ENCODE measurements at places on chromosomes 16 and 17.

DNA sequence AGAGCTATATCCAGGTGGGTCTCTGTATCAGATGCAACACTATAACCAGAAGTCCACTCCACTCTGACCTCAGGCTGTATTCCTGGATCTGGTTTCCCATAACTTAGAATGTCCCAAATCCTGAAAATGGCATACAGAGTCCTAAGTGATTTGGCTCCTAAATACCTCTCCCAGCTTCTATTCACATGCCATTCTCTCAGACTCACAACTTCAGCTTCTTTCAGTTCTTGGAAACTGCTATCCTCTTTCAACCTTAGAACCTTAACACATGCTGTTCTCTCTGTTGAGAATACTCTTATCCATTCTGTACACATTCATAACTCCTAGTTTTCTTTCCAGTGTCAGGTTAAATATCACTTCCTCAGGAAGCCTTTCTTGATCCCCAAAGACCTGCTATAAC, 132.0 kb downstream of the BRIP1 start:
- H3K36me3 ChIP-seq: no peaks in the 10 kb centered on the region
- no peak overlapping the region for H3K4me3 ChIP-seq
- no peak overlapping the region for H3K27ac ChIP-seq
- no peak for DNase-seq

DNA sequence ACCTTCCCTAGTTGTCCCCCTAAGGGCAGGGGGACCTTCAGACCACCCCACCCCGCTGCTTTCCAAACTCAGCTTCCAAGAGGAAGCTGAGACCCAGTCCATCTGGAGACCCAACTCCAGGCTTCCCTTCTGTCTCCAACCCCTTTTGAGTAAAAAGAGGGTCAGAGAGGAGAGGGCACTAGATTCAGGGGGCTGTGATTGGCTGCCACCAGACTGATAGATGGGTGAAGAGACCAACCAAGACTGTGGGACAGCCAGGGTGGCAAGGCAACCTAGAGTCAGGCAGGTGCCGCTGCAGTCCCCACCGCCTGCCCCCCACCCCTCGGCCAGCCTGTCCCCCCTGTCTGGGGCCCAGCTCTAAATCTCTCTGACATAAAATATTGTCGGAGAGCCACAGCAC, 92.5 kb downstream of the SDK2 start:
- no peaks in the 10 kb centered on the region for H3K4me1 ChIP-seq
- H3K27me3 ChIP-seq: peaks cover 4% of the 10 kb centered on the region
- no peak for DNase-seq
- H3K4me3 ChIP-seq: no peak overlapping the region
- H3K27ac ChIP-seq: no peak overlapping the region

DNA sequence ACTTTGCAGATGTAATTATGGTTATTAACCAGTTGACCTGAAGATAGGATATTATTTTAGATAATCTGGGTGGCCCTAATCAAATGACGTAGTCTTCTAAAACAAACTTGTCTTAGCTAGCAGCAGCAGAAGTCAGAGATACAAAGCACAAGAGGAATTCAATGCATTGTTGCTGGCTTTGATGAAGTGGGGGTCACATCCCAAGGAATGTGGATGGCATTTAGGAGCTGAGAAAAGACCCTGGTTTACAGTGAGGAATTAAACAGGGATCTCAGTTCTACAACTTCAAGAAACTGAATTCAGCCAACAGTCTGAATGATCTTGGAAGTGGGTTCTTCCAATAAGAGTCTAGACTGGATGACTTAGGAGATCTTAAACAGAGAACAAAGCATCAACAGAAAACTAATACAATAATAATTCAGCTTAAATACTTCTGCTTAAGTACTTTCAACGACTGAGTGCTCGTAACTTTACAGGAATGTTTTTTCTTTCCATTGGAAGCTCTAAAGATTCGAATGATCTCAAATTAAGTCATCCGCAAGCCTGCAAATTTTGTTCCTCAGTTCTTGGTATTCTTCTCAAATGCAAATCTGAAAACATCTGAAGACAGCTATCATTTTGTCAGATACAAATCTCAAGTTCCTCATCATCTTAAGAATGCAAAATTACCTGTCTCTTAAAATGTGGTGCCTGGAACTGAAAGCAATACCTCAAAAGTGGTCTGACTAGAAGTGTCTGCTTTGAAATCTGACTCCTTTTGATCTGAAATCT, 3.3 kb downstream of the C16orf46 start:
- no peaks in the 10 kb centered on the region for H3K36me3 ChIP-seq
- H3K27ac ChIP-seq: no peak overlapping the region
- H3K27me3 ChIP-seq: no peaks in the 10 kb centered on the region
- no peak for DNase-seq
- no peak overlapping the region for H3K4me3 ChIP-seq

- no peak overlapping the region for H3K27ac ChIP-seq
- DNase-seq: no peak
- H3K4me3 ChIP-seq: no peak overlapping the region
- H3K27me3 ChIP-seq: no peaks in the 10 kb centered on the region
These were observed 441.9 kb downstream of the SOX9 start for GRCh38 chr17:72562615-72563188.

GRCh38 chr16:64196444-64196843, 925.4 kb downstream of the CDH11 start:
- no peak overlapping the region for H3K27ac ChIP-seq
- H3K4me1 ChIP-seq: no peaks in the 10 kb centered on the region
- no peaks in the 10 kb centered on the region for H3K27me3 ChIP-seq

DNA sequence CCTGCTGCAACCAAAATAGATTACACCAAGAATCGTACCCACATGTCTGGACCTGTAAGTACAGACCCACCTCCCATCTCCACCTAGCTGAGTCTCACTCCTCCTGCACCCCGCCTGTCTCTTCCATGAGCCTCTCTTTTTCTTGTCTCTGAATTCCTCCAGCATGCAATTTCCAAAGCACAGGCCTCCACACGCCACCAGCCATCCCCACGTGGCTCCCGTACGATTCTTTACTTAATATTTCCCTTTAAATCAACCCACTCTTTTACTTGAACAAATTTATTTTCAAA, 1.2 kb downstream of the RPH3AL start:
- DNase-seq: no peak
- no peaks in the 10 kb centered on the region for H3K36me3 ChIP-seq
- H3K27me3 ChIP-seq: no peaks in the 10 kb centered on the region
- H3K27ac ChIP-seq: peak overlapping the region; percentile 92
- no peak overlapping the region for H3K4me3 ChIP-seq
- H3K4me1 ChIP-seq: peaks cover 54% of the 10 kb centered on the region

- H3K36me3 ChIP-seq: no peaks in the 10 kb centered on the region
- H3K4me1 ChIP-seq: no peaks in the 10 kb centered on the region
- no peak for DNase-seq
- no peak overlapping the region for H3K4me3 ChIP-seq
These were observed 38.3 kb downstream of the SCPEP1 start for GRCh38 chr17:57016071-57016763.

GRCh38 chr17:38603786-38604478, 1.8 kb downstream of the SRCIN1 start:
- H3K27me3 ChIP-seq: peaks cover 41% of the 10 kb centered on the region
- no peak overlapping the region for H3K27ac ChIP-seq
- no peaks in the 10 kb centered on the region for H3K36me3 ChIP-seq
- no peak overlapping the region for H3K4me3 ChIP-seq

GRCh38 chr17:76682296-76682695, 28.5 kb downstream of the MXRA7 start:
- peaks cover 29% of the 10 kb centered on the region for H3K4me1 ChIP-seq
- no peaks in the 10 kb centered on the region for H3K27me3 ChIP-seq
- H3K36me3 ChIP-seq: no peaks in the 10 kb centered on the region
- no peak for DNase-seq
- H3K4me3 ChIP-seq: no peak overlapping the region

GRCh38 chr17:2421315-2422147, 20.7 kb upstream of the MNT start:
- DNase-seq: no peak
- H3K4me1 ChIP-seq: peaks cover 1% of the 10 kb centered on the region
- H3K27me3 ChIP-seq: no peaks in the 10 kb centered on the region
- peak overlapping the region; percentile 19 for H3K27ac ChIP-seq

DNA sequence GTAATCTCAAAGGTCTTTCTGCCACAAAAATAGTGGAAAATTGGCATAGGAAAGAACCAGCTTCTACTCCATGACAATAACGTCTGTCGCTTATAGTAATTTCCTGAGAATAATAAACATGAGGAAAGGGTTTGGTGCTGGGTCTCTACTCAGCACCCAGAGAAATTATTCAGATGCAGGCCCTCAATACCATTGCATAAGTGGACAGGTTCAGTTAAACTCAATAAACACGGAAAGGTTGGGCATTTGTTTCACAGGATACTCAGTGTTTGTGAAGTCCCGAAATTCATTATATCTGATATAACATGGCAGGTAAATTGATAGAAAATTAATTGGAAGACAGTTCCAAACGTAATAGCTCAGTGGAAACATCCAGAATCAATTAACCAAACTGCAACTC, 254.0 kb downstream of the CNTNAP4 start:
- no peak overlapping the region for H3K4me3 ChIP-seq
- H3K36me3 ChIP-seq: no peaks in the 10 kb centered on the region
- H3K27ac ChIP-seq: no peak overlapping the region
- H3K4me1 ChIP-seq: no peaks in the 10 kb centered on the region
- no peaks in the 10 kb centered on the region for H3K27me3 ChIP-seq

DNA sequence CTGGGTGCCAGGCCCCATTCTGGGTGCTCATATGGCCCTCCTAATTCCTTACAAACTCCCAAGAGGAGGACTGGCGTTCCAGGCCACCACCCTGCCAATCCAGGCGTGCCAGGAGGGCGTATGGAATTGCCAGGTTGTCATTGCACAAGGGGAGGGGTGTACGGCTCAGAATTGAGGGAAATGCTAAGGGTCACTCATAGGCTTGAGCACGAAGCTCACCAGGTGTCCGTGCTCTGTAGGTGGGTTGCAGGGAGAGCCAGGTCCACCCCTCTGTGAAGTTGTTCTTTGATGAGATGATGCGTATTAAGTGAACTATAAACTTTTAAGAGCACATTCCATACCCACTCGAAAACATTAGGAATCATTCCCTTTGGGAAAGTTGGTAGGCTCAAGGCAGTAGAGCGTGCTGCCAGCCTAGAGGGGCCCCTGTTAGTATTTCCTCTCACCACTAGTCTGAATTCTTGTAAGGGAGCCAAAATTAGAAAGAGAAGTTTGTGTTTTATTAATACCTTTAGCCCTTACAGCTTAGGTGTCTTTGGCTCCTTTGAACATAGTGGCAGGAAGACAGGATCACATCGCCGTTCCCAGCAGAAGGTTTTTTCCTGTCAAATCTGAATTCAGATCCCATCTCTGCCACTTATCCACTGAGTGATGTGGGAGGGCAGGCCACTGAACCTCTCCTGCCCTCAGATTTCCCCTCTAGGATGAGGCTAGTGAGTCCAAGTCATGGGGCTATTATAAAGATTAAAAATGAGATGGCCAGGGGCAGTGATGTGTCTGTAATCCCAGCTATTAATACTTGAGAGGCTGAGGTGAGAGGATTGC, 38.7 kb upstream of the NFAT5 start:
- peaks cover 7% of the 10 kb centered on the region for H3K4me1 ChIP-seq
- H3K36me3 ChIP-seq: no peaks in the 10 kb centered on the region
- DNase-seq: no peak
- H3K4me3 ChIP-seq: no peak overlapping the region

GRCh38 chr17:21252796-21253645, at the start of gene NATD1:
TSS of gene NATD1 (minus strand) at chr17:21253410. CDS start at chr17:21253264, 146 bp downstream.
- peak; percentile 88 for DNase-seq
- peaks cover 14% of the 10 kb centered on the region for H3K4me1 ChIP-seq
- peak within 1 kb of the TSS; percentile 60 for H3K27ac ChIP-seq
- H3K27me3 ChIP-seq: no peaks in the 10 kb centered on the region
- no peaks in the 10 kb centered on the region for H3K36me3 ChIP-seq

GRCh38 chr16:81263470-81264220, 25.2 kb downstream of the BCO1 start:
- no peak overlapping the region for H3K4me3 ChIP-seq
- no peak for DNase-seq
- peaks cover 32% of the 10 kb centered on the region for H3K4me1 ChIP-seq
- H3K36me3 ChIP-seq: no peaks in the 10 kb centered on the region
- peak overlapping the region; percentile 83 for H3K27ac ChIP-seq

GRCh38 chr16:49459953-49460735, 86.5 kb downstream of the C16orf78 start:
- peaks cover 24% of the 10 kb centered on the region for H3K27me3 ChIP-seq
- DNase-seq: no peak
- no peak overlapping the region for H3K27ac ChIP-seq

- H3K27me3 ChIP-seq: no peaks in the 10 kb centered on the region
- DNase-seq: no peak
- no peaks in the 10 kb centered on the region for H3K4me1 ChIP-seq
These were observed 38.7 kb downstream of the ESRP2 start for GRCh38 chr16:68197250-68197649.

DNA sequence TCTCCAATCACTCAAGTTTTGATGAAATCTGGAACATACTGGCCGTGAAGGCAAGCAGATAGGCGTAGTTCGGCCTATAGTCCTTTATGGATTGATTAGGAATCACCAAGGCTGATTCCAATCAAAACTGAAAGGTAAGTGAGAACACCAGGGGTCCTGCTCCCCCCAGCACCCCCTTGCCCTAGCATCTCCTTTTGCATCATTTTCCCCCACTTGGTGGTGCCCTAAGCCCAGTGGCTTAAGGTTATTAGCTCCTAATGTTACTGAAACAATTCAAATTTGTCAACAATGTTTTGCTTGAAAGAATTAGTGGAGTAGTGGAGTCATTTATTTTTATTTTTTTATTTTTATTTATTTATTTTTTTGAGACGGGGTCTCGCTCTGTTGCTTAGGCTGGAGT, 4.9 kb downstream of the SLFN14 start:
- DNase-seq: no peak
- H3K4me1 ChIP-seq: no peaks in the 10 kb centered on the region
- H3K27me3 ChIP-seq: peaks cover 46% of the 10 kb centered on the region
- no peak overlapping the region for H3K4me3 ChIP-seq
- H3K36me3 ChIP-seq: no peaks in the 10 kb centered on the region

GRCh38 chr16:49468611-49469310, 95.2 kb downstream of the C16orf78 start:
- H3K4me1 ChIP-seq: no peaks in the 10 kb centered on the region
- no peak overlapping the region for H3K27ac ChIP-seq
- no peak overlapping the region for H3K4me3 ChIP-seq
- no peaks in the 10 kb centered on the region for H3K36me3 ChIP-seq

DNA sequence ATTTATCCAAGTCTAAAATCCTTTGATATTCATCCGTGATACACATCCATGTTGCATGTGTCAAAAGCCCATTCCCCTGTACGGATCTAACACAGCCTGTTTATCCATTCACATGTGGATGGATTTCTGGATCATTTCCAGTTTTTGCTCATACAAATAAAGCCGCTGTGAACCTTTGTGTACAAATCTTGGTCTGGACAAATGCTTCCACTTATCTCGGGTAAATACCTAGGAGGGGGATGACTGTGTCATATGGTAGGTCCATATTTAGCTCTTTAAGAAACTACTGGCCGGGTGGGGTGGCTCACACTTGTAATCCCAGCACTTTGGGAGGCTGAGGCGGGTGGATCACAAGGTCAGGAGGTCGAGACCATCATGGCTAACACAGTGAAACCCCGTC, 6.3 kb upstream of the TBCD start:
- DNase-seq: no peak
- no peak overlapping the region for H3K27ac ChIP-seq
- H3K4me3 ChIP-seq: no peak overlapping the region
- H3K4me1 ChIP-seq: no peaks in the 10 kb centered on the region

GRCh38 chr17:67420994-67421393, 43.9 kb downstream of the PITPNC1 start:
- no peaks in the 10 kb centered on the region for H3K36me3 ChIP-seq
- no peak for DNase-seq
- peak overlapping the region; percentile 74 for H3K27ac ChIP-seq
- H3K4me3 ChIP-seq: no peak overlapping the region
